ENCODE measurements at places on chromosomes 11 and 22.

DNA sequence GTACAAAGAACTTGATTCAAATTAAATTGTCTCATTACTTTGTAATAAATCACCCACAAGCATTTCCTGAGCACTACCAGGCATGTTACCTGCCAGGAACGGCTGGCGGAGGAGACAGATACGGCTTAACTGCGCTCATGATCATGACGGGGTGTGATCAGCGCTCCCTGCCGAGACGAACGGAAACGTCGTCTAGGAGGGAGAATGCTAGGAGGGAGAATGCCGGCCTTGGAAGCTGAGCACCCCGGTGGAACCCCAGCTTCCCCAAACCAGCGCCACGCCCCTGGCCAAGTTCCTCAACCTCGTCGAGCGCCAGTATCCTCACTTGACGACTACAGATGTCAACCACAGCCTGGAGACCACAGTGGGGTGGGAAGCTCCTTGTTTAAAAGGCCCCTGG lies 272.8 kb downstream of the CTTN start:
- no peak for DNase-seq

DNA sequence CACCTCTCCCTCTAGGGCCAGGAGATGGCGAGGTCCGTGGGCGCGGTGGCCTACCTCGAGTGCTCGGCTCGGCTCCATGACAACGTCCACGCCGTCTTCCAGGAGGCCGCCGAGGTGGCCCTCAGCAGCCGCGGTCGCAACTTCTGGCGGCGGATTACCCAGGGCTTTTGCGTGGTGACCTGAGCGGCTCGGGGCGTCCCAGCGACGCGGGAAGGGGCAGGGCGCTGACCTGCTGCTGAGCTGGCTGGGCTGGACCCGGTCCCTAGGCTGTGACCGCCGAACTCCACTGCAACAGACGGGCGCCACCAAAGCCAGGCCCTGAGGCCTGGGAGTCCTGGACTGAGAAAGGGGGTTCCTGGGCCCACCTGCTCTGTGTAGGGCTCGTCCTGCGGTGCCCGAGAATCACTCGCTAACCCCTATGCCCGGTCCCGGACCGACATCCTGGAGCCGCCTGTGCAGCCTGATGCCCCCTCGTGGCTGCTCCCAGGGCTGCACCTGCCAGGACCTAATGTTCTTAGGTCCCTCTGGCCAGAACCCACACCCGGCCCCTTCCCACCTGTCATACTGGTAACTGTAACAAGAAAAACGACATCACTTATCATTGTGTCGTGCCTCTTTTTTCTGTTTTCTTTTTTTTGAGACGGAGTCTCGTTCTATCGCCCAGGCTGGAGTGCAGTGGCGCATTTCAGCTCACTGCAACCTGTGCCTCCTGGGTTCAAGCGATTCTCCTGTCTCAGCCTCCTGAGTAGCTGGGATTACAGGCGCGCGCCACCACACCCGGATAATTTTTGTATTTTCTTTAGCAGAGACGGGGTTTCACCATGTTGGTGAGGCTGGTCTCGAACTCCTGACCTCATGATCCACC lies 15.0 kb downstream of the RHOD start:
- peak; percentile 48 for DNase-seq

DNA sequence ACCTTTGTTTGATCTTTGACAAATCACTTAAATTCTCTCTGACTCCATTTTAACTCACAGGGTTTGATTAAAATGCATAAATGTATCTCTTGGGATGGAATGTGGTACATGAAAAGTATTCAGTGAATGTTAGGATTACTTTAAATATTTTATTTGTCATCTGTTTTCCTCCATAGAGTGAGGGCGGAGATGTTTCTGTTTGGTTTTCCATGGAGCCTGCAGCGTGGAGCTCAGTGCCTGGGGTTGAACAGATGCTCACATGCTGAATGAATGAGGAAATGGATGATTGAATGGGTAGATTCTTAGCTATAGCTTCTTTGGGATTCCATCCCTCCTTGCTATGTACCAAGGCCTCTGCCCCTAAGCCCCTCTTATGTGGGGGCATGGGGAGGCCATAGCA lies 10.0 kb downstream of the TSPAN18 start:
- no peak for DNase-seq

DNA sequence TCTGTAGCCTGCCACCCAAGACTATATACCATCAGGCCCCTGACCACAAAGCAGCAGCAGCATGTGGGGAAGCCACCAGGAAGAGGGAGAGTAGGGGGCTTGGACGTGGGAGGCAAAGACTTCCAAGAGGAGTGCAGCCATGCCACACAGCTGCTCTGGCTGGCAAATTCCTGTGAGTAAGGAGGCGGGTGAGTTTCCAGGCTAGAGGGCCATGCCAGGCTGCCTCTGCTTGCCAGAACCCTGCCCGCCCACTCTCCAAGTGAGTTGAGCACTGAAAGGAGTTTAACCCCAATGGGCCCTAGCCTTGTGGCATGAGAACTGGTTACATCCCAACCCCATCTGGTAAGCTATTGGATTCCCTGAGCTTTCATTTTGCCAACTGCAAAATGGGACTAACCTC lies 4.7 kb upstream of the DGAT2 start:
- no peak for DNase-seq

GRCh38 chr11:11220786-11221185 lies 132.3 kb downstream of the CSNK2A3 start:
- DNase-seq: no peak

DNA sequence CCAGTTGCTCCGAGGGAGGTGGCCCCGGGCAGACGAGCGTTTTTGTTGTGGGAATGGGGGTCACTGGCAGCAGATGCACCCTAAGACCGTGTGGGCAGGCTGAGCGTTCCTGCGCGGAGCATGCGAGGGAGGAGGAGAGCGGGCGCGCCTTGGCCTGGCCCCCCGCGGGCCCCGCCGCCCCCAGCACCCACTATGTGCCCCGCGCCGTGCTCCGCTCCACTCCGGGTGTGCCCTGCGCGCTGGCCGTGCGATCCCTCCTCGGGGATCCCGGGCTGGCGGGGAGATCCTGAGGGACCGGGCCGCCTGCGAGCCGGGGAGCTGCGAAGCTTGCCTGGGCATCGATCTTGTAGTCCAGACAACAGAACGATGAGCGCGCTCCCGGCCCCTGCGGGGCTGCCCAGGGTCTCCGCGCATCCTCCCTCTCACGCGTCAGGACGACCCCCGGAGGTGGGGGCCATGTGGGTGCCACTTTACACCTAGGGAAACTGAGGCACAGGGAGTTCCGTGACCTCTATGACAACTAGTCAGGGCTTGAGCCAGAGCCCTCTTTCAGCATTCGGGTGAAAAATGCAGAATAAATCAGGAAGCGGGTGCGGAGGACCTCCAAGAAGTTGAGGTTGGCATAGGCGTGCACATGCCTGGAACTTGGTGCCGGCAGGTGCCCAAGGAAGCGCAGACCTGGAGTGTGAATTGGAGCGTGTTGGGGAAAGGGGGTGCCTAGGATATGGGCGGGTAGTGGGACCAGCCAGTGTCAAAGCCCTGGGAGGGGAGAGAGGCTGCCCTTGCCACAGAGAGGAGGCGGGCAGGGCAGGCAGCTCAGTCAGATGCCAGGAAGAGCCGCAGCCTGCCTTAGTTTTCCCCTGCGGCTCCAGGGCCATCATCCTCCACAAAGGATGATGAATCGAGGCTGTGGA lies 1.3 kb upstream of the KMT5B start:
- no peak for DNase-seq

- peak; percentile 30 for DNase-seq
Observed at GRCh38 chr22:38868886-38869381, 3.1 kb downstream of the CBX6 start.

GRCh38 chr22:32409977-32410376 lies 2.1 kb downstream of the RTCB start:
- no peak for DNase-seq

GRCh38 chr11:73645972-73646631 lies at the start of gene PLEKHB1:
Gene PLEKHB1, plus strand, starts transcription at chr11:73646581. Its CDS starts 28 bp downstream, at chr11:73646609.
- DNase-seq: no peak

DNA sequence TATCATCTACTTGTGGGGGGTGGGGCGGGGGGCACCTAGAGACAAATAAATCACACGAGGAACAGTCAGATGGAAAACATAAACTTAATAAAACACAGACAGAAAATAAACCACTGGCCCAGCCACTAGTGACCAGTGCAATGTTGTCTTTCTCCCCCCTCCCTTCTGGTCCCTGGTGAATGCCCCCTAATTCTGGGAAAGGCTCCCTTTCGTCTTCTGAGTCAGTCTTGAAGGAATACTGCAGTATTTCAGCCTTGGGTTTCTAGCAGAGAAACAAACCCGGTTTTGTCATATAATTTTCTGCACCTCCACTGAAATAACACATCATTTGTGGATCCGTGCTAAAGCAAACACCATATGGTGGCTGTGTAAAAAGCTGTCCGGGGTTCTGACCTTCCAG lies 101.7 kb downstream of the ABTB2 start:
- no peak for DNase-seq

DNA sequence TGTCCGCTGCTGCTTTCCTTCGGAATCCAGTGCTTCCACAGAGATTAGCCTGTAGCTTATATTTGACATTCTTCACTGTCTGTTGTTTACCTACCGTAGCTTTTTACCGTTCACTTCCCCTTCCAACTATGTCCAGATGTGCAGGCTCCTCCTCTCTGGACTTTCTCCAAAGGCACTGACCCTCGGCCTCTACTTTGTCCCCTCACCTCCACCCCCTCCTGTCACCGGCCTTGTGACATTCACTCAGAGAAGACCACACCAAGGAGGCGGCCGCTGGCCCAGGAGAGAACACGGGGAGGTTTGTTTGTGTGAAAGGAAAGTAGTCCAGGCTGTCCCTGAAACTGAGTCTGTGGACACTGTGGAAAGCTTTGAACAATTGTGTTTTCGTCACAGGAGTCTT lies 15.4 kb upstream of the ST14 start:
- no peak for DNase-seq

- no peak for DNase-seq
Observed at GRCh38 chr11:125073616-125074483, 10.7 kb downstream of the SLC37A2 start.

DNA sequence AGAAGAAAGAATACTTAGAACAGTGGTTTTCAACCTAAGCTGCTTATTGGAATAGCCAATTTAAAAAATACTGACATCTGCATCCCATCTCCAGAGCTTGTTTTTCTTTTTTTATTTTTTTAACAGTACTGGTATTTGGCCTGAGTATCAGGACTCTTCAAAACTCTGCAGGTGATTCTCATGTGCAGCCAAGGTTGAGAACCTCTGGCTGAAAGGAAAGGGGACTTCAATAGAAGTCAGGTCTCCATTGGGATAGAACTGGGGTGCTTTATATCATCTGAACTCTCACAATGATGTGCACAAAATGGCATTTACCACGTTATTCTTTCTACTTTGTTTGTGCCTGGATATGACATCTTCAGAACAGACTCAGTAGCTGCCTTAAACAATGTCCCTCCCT lies 55.3 kb downstream of the BBOX1 start:
- no peak for DNase-seq

- no peak for DNase-seq
Observed at GRCh38 chr11:115428306-115428705, 75.9 kb downstream of the CADM1 start.

DNA sequence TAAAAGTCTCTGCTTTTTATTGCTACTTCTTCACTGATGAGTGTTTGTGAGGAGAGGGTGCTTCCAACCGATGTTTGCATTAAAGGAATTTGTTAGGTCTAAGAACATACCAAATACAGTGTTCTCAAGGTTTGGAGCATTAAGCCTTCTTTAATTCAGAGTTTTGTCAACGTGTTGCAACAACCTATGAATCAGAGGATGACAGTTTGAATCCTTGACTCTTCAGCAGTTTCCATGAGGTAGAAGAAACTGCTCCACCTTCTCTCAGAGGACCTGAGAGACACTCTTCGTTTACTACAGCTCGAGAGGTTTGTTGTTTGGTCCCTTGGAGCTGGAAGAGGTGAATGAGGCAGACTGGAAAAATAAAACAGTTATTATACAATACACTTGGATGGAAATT lies 55.7 kb downstream of the NCAM1 start:
- DNase-seq: no peak

GRCh38 chr11:48064306-48064705 lies 83.9 kb downstream of the PTPRJ start:
- DNase-seq: no peak

DNA sequence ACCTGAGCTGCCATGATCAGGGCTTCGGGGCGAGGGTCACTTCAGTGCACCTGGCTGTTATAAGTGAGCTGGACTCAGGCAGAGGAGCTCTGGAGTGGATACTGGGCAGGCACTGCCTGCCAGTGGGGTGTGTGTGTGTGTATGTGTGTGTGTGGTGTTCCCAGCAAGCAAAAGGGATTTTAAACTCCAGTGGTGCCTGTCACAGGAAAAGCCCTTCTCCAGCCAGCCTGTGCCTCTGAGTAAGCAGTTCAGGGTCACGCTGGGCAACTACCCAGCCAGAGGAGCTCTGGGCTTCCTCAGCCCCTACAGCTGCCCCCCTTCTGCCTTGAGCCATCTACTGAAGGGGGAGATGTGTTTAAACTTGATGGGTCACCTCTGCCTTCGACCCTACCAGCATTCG lies 109.0 kb downstream of the OSBP2 start:
- DNase-seq: no peak

- DNase-seq: no peak
Observed at GRCh38 chr11:102240502-102240901, 76.8 kb upstream of the BIRC3 start.

GRCh38 chr11:131356206-131356605 lies 14.2 kb upstream of the NTM start:
- no peak for DNase-seq

DNA sequence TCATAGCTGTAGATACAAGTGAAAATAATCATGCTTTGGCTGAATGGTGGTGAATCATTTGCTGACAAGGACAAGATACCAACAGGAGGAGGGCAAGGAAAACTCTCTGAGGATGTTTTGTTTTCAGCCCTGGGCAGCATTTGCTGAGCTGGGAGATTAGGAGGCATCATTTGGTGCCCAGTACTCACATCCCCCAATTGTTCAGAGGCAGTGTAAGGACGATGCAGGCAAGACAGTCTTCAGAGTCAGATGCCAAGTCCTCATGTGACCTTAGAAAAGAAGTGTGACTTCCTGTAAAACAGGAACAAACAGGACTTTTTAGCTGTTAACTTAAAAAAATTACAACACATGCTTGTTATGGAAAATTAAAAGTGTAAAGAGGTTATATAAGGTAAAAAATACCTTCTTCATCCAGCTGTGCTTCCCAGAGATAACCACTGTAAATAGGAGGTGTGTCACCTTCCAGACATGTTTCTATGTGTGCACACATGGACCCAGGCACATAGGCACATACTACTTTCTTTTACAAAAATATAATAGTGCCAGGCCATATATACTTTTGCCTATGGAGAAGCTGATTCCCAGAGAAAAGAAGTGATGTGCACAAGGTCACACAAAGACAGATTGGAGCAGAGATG lies 18.0 kb downstream of the CNTF start:
- DNase-seq: no peak

GRCh38 chr11:101555366-101555765 lies 28.4 kb downstream of the TRPC6 start:
- DNase-seq: no peak

DNA sequence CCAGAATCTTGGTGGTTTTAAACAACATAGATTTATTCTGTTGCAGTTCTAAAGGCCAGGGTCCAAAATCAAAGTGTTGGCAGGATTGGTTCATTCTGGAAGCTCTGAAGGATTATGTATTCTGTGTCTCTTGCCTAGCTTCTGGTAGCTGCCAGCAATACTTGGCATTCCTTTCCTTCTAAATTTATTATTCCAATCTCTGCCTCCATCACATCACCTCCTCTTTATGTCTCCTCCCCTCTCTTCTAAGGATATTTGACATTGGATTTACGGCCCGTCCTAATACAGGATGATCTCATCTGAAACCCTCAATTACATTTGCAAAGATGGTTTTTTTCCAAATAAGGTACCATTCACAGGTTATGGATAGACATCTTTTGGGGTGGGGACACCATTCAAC lies 186.5 kb downstream of the SBF2 start:
- DNase-seq: no peak
